ENCODE measurements at places on chromosomes 7 and 10. TPM values are rescaled to one million over a fixed set of nuclear protein-coding genes. Genes with fewer than 3 reads are reported as not detected.

CNTNAP2 gene
- not detected for total RNA-seq

TUBB8 gene
- total RNA-seq, result not detected

RELN gene
- total RNA-seq, result 0.33 TPM

ADGRA1 gene
- not detected for total RNA-seq

CDHR1 gene
- total RNA-seq, result not detected

TPK1 gene
- total RNA-seq, result 4.1 TPM

VPS50 gene
- 43.7 TPM for total RNA-seq

GPR26 gene
- total RNA-seq, result not detected

TUBAL3 gene
- total RNA-seq, result not detected

TMEM229A gene
- not detected for total RNA-seq

PRR15 gene
- total RNA-seq, result not detected

MTURN gene
- total RNA-seq, result 16.9 TPM

SFRP5 gene
- not detected for total RNA-seq

LEP gene
- total RNA-seq, result 2.8 TPM

AGR2 gene
- total RNA-seq, result not detected

ITGB8 gene
- 100 TPM for total RNA-seq

NEURL1 gene
- total RNA-seq, result not detected

LFNG gene
- 0.33 TPM for total RNA-seq

OR6B1 gene
- total RNA-seq, result not detected

RBM20 gene
- total RNA-seq, result under 0.01 TPM

SUN3 gene
- total RNA-seq, result not detected

OR2A42 gene
- not detected for total RNA-seq

CRTAC1 gene
- total RNA-seq, result not detected

RSPH10B2 gene
- total RNA-seq, result 0.51 TPM

ACBD7 gene
- under 0.01 TPM for total RNA-seq

ARMC3 gene
- not detected for total RNA-seq

PTF1A gene
- not detected for total RNA-seq

PLEKHS1 gene
- not detected for total RNA-seq

KCNK18 gene
- total RNA-seq, result not detected

ATAD1 gene
- total RNA-seq, result 34.7 TPM
